Common myeloid progenitor, CD34-positive (primary cell): ENCODE measurements at places on chromosomes 3 and 15.

DNA sequence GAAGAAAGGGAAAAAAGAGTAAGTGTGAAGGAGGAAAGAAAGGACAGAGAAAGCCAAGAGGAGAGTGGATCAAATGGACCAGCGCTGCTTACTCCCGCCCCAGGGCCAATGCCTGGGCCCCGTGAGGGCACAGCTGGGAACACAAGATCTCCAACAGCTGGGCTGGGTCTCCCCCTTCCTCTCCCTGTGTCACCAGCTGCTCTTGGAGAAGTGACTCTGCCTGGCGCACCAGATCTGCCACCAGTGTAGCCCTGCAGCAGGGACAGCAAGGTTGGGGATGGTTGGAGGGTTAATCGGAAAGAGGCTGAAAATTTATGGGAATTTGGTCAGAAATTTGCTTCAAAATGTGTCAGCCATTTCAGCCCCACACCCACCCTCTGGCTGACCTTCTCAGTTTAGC is 8.4 kb downstream of the CDAN1 start:
- no peak for DNase-seq

DNA sequence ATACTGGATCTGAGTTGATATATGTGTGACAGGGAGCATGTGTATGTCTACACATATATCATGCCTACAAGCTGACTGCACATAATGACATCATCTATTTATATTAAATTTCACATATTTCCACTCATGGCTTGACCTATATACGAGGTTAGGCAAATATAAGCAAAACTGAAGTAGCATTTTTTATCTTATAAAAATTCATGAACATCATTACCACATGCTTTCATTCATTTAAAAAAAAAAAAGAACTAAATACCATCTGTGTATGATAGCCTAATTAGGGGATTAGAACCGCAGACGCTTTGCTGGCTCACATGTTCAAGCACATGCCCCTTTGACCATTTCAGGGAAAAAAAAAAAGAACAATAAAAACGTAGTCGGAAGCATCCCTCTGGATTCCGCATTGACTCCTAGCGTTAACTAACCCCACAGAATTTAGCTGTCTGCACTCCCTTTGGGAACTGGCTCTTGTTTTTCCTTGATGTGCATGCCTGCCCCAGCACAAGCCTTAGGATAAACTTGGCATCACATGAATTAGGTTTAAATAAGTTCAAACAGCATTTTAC is 888.4 kb downstream of the ROBO1 start:
- DNase-seq, result no peak

GRCh38 chr3:136162322-136162721 is 33.8 kb downstream of the MSL2 start:
- DNase-seq, result no peak

DNA sequence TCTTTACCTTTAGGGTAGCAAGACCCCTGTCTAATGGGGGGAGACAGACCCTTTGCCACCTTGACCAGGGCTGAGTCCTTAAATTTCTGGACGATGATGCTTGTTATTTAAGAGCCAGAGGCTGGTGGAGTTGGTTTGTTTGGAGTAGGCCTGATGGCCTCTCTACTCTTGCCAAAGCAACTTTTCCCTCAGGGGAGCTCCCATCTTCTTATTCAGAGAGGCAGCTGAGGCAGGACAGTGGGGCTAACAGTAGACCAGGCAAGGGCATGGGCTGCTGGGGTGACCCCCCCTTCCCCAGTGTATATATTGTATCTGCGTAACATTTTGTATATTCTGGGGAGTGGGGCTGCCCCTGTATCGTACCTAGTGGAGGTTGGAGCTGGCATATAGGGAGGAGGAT is 10.3 kb downstream of the RPS17 start:
- DNase-seq, result no peak
